T-helper 2 cell (primary cell): ENCODE measurements at places on chromosomes 2 and 18.

GRCh38 chr2:241088376-241088775 lies 13.7 kb downstream of the MTERF4 start:
- no peak for DNase-seq

DNA sequence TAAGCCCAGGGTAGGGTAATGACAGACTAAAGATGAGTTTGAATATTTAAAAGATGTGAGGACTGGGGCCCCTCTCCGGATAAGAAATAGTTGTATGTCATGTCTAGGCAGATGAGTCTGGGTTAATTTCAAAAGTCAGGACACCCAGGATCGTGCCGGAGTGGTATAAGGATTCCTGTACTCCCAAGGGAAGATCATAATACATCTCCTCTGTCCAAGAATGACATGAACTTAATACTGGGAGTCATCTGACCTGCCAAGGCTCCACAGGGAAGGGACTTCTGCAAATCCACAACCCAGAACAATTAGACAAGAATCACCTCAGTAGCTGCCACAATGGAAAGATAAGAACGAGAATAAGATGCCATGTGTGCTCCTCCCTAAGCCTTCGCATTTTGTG lies 17.1 kb downstream of the RPRM start:
- no peak for DNase-seq

DNA sequence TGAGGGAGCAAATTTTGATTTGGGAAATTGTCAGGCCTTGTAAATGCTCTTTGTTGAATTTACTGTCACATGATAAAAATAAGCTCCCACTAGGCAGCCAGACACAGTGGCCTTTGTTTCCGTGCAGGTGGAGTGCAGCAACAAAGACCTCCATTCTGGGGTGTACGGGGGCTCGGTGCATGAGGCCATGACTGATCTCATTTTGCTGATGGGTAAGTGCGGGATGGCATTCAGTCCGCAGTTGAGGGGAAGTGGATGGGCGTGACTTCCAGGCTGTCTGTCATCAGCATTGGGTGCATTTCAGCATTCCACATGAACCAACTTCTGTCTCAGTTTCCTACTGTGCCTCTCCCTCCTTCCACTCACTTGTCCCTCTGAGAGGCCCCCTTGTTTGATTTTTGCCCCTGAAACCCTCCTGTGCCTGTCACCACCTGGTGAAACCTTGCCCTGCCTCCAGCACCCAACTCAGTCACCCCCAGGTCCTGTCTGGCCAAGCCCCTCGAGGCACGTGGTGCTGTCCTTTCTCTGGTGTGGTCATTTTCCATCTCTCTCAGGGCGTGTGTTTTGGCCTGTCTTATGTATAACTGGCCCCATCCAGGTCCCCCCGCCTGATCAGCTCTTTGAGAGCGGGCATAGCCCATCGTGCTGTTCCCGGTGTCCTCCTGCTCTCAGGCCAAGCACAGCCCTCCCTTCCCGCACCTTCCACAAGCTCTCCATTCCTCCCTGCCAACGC lies 16.3 kb downstream of the CNDP2 start:
- no peak for DNase-seq

DNA sequence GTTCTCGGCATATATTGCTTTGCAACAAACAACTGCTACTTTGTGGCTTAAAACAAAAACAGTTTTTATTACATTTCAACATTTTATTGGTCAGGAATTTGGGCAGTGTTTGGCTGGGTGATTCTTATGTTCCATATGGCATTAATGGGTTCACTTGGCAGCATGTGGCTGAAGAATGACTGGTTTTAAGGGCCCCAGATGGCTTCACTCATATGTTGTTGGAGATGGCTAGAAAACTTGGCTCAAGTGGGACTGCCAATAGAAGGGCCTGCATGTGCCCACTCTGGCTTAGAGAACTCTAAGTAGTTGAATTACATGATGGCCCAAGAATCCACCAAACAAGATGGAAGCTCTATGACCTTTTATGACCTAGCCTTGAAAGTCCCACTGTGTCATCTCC lies 86.1 kb downstream of the FASTKD2 start:
- no peak for DNase-seq
